ENCODE measurements at places on chromosomes 5 and 9.

DNA sequence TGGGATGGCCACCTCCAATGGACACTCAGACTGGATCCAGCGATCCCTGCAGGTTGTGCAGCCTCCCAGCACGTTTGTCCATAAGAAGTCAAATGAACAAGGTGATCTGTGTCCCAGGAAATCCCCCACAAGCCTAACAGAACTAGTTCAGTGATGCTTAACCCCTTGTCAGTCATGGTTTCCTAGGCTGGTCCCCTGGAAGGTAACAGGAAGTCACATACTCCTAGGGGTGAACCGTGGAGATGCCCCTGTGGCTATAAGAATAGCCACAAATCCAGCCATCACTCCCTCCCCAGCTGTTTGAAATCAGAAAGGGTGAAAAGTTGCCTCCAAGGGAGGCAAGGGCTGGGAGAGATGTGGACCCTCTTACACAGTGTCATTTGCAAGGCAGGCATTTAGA, 22.5 kb downstream of the PAX5 start:
- DNase-seq: no peak

- DNase-seq: no peak
Observed at GRCh38 chr5:128979761-128980160, 14.5 kb downstream of the SLC27A6 start.

GRCh38 chr9:90684736-90685135, 42.1 kb upstream of the DIRAS2 start:
- no peak for DNase-seq

- no peak for DNase-seq
Observed at GRCh38 chr5:116487045-116487444, 87.6 kb downstream of the SEMA6A start.

DNA sequence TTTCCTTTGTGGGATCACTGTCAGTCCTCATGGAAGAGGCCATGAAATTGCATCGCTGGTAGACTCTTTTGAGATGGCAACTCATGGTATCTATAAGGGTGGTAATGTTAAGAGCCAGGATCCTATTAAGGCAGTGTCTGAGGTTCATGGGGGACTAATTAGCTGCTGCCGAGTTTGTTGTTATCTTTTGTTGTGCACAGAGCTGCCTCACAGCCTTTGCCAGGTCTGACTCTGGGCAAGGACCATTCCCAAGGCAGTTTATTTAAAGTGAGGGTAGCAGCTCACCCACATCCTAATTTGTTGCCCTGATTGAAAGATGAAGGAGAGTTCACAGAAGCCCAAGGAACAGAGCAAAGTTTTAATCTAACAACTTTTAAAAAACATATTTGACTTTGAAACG, 7.9 kb downstream of the SMARCA2 start:
- no peak for DNase-seq

- no peak for DNase-seq
Observed at GRCh38 chr5:135155616-135156214, 121.7 kb upstream of the PITX1 start.

DNA sequence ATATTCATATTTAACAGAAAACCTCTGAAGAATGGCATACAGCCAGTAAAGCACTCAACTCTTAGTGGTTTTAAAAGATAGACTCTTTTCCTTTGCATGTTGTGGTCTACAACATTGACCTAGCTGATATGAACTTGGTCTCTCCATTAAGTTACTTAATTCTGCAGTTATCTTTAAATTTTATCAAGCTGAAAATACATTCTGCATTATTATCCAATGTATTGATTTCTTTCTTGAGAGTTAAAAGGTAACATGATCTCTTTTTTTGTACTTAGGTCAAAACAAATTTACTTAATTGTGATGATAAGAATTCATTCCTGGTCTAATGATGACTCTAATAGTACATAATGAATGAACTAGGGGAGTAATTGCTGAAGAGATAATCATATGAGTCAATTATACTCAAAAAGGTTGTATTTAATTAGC, 132.9 kb downstream of the STARD4 start:
- DNase-seq: no peak

- DNase-seq: no peak
Observed at GRCh38 chr9:109439378-109440116, 58.6 kb downstream of the PTPN3 start.

- no peak for DNase-seq
Observed at GRCh38 chr5:7877851-7878250, 8.9 kb downstream of the MTRR start.

DNA sequence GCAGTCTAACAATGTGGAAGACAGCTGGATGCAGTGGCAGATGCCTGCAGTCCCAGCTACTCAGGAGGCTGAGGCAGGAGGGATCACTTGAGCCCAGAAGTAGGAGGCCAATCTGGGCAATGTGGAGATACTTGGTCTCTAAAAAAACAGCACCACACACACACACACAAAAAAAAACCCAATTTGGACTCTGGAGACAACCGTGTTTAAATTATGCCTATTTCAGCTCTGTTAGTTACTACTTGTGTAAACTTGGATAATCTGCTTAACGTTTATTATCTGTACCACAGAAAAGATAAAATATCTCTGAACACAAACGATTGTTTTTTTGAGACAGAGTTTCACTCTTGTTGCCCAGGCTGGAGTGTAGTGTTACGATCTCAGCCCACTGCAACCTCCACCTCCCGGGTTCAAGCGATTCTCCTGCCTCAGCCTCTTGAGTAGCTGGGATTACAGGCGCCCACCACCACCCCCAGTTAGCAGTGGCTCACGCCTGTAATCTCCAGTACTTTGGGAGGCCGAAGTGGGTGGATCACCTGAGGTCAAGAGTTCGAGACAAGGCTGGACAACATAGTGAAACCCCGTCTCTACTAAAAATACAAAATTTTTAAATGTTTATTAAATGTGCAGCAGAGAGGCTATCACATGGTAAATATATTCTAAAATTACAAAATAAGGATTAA, 17.7 kb downstream of the RAPGEF6 start:
- DNase-seq: no peak

DNA sequence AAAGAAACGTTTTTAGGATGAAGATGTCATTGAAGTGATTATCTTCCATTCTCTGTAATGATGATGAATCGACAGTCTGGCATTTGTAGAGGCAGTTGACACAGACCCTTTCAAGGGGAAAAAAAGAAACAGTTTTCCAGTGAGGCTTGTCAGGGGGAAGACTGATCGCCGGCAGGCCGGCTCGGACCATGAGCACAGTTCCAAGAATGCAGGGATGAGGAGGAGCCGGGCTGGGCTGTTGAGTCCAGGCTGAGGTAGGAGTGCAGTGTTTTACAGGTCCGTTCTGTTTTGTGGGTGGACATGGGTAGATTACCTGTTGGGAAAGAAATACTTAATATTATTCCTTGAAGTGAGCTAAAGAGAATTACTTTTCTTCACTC, 194.6 kb downstream of the AOPEP start:
- DNase-seq: no peak

GRCh38 chr9:90459321-90459720, 183.3 kb downstream of the DIRAS2 start:
- no peak for DNase-seq
